ENCODE measurements at places on chromosomes 7 and 10.

DNA sequence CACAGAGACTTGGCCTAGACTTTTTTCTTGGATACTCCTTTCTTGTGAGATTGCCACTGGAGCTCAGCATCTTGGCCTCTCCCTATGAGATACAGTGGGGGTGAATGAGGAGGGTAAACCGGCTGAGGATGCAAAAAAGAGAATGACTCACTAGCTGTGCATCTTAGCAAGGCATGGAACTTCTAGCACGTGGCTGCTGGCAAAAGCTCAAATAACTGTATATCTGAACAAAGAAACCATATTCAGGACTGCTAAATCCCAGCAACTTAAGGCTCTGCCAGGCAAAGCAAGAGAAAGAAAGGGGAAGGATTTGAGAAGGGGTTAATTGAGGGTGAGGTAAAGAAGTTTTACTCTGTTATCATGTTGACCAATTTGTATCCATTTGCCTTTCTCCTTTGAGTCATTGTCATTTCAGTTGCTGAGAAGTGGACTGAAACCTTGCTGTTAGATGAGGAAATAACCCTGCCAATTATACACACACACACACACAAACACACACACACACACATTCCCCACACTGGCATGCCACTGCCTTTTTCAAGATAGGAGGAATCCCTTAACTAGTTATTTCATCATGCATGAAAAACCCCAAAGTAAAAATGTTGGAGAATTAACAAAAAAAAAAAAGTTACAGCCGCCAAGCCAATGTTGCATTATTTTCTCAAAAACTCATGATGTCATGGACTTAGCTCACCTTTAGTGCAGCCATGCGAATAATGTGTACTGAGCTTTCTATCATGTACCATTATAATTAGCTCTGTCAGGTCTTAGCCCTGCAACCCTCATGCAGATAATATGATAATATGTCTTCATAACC is 997.3 kb downstream of the LRMDA start:
- no peak for DNase-seq

DNA sequence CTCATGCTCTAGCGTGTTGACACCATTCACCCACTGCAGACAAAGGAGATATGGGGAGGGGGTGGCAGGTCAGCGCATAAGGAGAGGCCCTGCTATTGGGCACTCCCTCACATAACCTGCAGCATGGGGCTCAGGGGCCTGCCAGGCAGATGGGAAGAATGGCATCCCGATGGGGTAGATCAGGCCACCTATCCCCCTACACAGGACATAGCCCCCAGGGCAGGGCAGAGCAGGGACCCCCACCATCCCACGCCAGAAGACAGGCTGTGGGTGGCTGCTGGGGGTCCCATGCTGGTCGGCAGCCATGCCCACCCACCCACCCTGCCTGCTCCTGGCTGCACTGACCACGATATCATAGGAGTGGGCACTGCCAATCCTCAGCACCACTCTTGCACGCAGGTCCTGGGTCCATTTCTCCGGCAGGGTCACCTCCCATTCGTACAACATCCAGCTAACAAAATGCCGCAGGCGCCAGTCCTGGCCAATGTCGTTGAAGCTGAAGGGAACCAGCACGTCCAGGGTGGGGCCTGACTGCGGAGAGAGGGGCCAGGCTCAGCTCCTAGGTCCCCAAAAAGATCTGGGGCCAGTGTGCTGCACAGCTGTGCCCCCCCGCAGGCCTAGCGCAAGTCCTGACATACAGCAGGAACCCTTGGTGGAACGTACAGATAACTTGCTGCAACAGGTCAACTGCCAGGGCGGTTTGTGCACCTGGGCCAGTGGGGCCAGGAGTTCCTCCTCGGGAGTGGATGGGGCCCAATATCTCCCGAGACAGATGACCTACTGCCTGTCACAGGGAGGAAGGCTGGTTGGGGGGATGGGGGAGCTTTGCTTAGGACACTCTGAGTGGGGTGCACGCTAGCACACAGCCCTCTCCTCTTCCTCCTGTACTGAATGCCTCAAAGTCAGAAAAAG is 45.9 kb upstream of the ZNF479 start:
- DNase-seq: no peak

DNA sequence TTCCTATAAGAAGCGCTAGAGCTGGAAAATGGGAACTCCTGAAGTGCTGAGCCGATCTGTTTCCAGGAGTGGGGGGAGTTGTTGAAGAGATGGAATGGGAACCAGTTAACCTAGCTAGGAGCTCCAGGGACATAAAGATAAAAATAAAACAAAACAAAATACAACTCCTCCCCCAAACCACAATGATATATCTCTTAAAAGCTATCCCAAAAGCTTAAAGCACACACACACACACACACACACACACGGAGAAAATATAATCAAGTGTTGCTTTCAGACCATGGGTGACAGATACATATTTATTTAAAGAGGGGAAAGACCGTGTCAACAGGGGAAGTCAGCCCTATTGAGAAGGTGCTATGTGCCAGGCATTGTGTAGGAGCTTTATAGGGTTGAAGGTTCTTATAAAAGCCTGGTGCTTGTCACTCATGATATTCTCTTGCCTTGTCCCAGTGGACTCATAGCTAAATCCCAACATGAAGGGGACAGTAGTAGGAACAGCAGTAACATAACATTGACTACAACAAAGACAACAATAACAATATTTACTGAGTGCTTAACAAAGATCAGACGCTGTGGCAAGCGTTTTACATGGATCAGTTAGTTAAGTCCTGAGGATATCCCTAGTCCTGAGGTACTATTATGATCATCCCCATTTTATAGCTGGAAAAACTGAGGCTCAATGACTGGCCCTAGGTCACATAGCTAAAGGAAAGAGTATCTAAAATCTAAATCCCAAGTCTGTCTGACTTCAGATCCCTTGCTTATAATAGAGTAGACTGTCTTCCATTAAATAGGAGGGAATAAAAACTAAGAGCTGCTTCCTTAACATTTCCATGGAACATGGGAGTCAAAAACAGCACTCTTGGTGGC is 115.5 kb downstream of the SPAG6 start:
- DNase-seq: no peak

- DNase-seq: no peak
Observed at GRCh38 chr7:136027160-136027559, 50.0 kb upstream of the MTPN start.

- no peak for DNase-seq
Observed at GRCh38 chr7:50805447-50806125, 22.9 kb upstream of the GRB10 start.

DNA sequence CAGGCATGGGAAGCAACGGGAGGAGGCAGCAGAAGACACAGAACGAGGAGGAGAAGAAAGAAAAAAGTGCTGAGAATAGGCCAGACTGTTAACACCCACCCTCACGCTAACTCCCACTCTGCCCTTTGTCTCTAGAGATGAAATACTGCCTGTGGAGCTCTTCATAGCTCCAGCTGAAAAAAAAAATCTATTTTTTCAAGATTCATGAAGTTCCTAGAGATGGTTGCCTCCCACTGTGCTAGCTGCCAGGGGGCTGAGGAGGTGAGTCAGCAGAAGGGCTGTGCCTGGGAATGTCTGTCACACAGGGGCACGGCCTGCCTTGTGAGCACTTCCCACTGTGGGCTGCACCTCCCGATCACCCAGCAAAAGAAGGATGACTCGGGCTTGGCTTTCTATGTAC is 144.5 kb downstream of the RNF216 start:
- no peak for DNase-seq

DNA sequence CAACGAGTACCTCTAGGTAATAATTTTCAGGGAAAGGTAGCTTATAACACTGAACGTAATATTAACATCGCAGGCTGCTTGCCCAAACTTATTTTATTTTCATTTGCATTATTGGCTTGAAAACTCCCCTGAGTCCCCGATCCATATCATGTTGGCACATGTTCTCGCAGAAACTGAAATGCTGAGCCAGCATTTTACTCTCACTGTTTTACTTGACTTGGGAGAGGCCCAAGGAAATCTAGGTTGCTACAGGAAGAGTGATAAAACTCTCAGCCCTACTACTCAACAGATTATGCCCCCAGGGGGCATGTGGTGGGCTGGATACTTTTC is 183.5 kb upstream of the HABP2 start:
- no peak for DNase-seq

DNA sequence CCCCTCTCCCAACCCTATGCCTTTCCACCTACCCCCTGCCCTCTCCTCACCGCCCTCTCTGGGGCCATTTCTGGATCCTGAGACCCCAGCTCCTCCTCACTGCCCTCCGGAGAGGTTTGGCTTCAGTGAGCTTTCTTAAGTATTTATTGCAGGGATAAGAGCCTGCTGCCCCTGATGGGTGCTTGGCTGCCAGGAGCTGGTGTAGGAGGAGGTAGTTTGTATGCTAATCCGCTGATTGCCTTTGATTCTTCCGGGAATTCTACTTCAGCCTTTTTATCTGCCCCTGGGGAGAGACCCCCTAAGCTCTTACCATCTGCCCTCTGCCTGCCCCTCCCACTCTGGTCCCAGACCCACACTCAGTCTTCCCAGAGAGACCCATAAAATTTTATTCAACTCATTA is 263.5 kb upstream of the PODXL start:
- no peak for DNase-seq

DNA sequence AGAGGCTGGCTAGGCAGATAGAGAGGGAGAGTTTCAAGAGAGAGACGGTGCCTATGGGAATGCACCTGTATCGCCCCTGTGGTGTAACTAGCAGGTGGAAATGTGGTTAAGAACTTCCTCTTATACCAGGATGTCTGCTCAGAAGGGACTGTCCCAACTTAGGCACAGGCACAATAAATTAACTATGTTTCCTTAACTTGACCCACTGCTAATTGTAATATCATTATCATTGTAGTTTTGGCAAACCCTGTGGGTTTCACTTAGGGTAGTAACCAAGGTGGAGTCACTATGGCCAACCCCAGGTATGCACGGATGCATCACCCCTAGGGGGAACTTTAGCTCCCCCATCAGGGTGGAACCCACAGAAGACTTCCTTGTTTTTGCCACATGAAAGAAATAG is 455.7 kb downstream of the DGKB start:
- DNase-seq: no peak

DNA sequence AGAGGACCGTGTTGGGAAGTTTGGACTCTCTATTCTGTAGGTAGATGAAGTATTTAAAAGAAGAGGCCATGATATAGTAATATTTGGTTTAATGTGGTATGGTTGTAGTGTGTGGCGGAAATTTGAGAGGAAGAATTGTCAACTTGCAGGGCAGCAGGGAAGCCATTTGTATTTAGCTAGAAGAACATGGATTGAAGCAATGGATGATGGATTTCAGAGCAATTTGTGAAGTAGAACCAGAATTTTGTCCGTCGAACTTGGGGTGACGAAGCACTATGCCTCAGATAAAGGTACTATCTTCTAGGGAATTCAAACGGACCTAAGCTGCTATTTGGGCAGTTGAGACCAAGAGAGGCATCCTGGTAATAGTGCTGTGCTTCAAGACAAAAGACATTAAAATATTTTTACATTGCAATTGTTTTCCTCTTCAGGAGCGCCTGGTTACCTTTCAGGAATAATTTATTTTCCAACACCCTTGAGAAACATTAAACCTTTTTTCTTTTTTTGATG is 615 bp upstream of the WBP1L start:
- DNase-seq: peak; percentile 33

- DNase-seq: no peak
Observed at GRCh38 chr10:73971636-73972354, 26.1 kb upstream of the VCL start.

DNA sequence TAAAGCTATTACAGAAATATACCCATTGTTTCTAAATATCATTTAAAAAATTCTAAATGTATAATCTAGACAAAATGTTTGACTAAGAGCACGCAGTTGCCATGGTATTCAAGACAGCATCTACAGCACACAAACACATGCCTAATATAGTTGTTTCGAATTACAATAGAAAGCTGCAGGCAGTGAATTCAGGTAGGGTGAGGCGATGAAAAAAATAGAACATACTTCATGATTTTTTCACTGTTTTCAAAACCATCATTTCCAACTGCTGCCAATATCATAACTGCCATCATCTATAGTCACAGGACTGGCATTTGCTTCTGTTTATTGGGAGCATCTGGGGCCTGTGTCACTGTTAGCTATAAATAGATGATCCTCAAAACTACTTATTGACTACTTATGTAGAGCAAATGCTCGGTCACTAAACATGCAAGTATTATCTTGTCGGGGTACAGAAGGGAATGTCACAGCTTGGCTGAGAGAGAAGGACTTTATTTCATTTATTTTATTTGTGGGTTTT is 34.4 kb upstream of the OTUD1 start:
- DNase-seq: no peak

DNA sequence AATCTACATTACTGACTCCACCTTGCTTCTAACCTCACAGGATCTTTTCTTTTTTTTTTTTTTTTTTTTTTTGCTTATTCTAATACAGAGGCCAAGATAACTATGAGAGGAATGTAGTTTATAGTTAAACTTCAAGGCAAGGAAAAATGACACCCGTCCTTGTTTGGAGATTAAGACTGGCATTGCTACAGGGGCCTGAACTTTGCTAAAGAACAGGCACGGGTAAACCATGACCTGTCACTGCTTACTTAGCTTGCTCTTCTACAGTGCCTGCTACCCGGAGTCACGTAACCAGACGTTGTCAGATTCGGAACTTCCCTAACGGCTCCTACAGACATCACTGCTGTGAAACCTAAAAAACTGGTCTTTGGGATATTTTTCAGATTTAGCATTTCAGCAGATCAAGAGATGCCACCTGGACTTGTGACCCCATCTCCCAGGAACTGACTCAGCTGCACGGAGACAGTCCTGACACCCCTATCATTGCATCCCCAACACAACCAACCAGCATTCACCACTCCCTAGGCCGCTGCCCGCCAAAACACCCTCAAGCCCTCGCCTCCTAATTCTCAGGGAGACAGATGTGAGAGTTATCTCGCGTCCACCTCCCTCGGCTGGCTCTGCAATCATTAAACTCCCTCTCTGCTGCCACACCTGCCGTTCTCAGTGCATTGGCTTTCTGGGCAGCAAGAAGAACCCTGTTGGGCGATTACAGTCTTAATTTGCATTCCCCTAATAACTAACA is 27.5 kb downstream of the MAD1L1 start:
- no peak for DNase-seq

DNA sequence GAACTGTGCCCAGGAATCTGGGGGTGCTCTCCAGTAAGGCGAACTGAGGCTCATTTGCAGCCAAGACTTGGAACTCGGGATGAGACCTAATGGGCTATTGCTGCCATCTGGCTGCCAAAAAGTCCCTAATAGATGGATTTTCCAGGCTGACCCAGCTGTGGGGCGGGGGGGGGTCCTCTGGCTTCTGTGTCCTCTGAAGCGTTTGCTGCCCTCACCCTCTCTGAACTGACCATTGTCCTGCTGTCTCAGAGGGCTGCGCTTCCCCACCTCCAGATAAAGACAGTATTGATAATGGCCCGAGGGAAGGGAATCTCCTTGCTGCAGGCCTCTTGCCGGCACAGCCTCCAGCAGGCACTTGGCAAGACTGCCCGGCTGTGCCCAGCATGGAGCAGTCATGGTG is 46.6 kb downstream of the CLEC2L start:
- DNase-seq: no peak

DNA sequence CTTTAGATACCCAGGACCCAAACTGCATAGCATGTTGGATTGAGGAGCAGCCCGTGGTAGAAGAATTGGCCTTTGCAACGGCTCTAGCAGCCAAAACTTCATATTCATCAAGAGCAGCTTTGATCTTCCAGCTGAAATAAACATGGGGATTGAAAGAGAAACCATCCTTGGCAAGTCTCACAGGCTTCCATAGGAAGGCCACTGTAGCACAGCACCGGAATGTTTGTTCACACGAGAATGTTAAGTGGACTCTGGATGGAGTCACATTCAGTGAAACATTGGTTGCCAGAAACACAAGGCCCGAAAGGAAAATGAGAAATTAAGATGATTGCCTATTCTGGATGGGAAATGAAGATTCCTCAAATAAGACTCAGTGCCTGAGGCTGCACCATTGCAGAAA is 97.4 kb downstream of the RAB18 start:
- no peak for DNase-seq

All from activated T-cell treated with anti-CD3 and anti-CD28 coated beads, Interleukin-2, amount 50 U/mL, for 48 hours (primary cell).